Renal cortical epithelial cell (primary cell): ENCODE measurements at places on chromosomes 11 and 22.

GRCh38 chr11:100419518-100419917 is 267.6 kb upstream of the ARHGAP42 start:
- DNase-seq: no peak

GRCh38 chr11:64892838-64893193 is 14.4 kb upstream of the EHD1 start:
- no peak for DNase-seq

- peak; percentile 45 for DNase-seq
Measured at GRCh38 chr11:66068154-66068821, 1.8 kb upstream of the PACS1 start.

GRCh38 chr11:120017582-120018150 is 120.2 kb downstream of the TRIM29 start:
- DNase-seq: no peak

GRCh38 chr11:72331761-72332160 is 87.8 kb upstream of the PHOX2A start:
- no peak for DNase-seq

- DNase-seq: no peak
Measured at GRCh38 chr11:113705871-113706655, at the start of gene TMPRSS5. Gene TMPRSS5 (minus strand): TSS chr11:113706308. CDS start chr11:113706224, 84 bp downstream.

GRCh38 chr11:94635072-94635471 is 67.9 kb downstream of the PIWIL4 start:
- no peak for DNase-seq

DNA sequence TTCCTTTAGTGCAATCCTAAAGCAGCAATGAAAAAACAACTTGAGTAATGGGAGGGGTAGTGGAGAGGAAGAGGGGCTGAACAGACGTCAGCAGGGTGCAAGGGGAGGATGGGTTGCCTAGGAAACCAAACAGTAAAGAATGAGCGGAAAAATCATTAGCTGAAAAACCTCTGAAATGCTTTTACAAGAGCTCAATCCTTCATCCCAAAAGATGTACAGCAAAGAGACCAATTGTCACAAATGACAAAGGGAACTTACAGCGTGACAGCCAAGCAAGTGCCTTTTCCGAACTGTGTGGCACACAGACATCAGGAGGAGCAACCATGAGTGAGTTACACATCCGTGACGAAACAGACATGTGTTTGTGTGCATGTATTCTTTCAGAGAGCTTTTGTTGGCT is 104.6 kb downstream of the SIK3 start:
- DNase-seq: no peak

GRCh38 chr22:45192701-45193187 is 29.0 kb downstream of the NUP50 start:
- no peak for DNase-seq

- no peak for DNase-seq
Measured at GRCh38 chr11:128476729-128477128, 110.6 kb downstream of the ETS1 start.

DNA sequence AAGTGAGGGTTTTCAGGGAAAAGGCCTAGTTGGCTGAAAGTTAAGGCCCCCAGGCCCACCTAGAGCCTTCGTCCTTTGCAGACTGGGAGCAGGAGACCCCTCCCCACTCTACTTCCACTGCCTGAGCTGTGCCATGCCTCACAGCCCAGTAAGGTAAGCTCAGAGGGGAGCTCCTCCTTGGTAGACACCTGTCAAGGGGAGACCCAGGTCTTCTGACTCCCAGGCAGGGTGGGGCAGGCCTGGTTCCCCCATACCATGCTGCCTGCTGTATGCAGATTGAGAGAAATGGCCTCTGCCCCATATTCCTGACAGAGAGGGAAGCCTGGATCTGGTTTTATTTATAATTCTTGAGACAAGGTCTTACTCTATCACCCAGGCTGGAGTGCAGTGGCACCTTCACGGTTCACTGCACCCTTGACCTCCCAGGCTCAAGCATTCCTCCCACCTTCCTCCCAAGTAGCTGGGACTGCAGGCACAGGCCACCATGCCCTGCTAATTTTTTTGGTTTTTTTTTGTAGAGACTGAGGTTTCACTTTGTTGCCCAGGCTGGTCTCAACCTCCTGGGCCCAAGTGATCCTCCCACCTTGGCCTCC is 697 bp downstream of the RAB36 start:
- DNase-seq: no peak

DNA sequence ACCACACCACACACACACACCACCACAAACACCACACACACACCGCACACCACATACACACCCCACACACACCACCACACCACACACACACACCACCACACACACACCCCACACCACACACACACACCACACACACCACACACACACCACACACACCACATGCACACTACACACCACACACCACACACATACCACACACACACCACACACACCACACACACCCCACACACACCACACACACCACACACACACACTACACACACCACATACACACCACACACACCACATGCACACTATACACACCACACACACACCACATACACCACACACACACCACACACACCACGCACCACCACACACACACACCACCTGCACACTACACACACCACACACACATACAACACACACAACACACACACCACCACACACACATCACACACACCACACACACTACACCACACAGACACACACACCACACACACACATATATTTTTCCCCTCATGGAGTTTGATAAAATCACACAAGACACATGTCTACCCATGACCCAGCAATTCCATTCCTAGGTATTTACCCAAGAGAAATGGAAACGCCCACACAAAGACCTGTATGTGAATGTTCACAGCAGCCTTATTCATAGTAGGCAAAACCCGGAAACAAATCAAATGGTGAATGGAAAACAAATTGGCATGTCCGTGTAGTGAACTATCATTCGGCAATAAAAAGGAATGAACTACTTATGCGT is 14.3 kb downstream of the CD5 start:
- DNase-seq: no peak

GRCh38 chr22:47571616-47572015 is 809.2 kb downstream of the TBC1D22A start:
- DNase-seq: no peak

DNA sequence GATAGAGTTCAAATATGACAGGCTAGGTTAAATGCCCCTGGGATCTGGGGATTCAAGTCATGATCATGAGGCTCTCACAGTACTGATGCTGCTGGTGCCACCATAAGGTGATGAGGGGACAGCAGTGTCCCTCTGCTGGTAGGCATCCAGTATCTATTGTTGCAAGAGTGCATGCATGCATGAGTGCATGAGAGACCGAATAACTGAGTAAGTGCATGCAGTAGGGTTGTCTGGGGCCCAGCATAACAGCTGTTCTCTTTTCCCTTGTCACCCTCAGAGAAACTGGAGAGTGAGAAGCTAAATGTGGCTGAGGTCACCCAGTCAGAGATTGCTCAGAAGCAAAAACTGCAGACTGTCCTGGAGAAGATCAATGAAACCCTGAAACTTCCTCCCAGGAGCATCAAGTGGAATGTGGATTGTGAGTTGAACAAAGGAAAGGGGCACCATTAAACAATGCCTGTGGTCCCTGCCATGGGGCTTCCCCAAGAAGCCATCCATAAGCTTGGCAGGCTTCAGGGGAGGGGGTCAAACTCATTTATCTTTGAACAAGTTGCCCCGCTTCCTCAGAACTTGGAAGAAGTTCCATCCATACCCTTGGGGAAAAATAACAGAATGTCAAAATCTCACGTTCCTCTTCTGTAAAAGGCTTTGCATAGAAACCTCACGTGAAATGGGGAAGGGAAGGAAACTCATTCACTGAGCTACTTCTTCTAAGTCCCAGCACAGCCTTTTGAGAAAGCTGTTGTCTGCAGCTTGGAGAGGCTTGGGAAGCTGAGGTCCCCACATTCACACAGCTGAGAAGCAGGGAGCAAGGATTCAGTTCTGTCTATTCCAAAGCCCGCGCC is 119.0 kb downstream of the PARVA start:
- no peak for DNase-seq

GRCh38 chr22:50474710-50475651 is at the start of gene SBF1:
Gene SBF1 (minus strand): TSS chr22:50475035. CDS start chr22:50474840, 195 bp downstream.
- DNase-seq: peak; percentile 67

GRCh38 chr11:93895106-93895862 is 44.9 kb upstream of the VSTM5 start:
- DNase-seq: peak; percentile 73

DNA sequence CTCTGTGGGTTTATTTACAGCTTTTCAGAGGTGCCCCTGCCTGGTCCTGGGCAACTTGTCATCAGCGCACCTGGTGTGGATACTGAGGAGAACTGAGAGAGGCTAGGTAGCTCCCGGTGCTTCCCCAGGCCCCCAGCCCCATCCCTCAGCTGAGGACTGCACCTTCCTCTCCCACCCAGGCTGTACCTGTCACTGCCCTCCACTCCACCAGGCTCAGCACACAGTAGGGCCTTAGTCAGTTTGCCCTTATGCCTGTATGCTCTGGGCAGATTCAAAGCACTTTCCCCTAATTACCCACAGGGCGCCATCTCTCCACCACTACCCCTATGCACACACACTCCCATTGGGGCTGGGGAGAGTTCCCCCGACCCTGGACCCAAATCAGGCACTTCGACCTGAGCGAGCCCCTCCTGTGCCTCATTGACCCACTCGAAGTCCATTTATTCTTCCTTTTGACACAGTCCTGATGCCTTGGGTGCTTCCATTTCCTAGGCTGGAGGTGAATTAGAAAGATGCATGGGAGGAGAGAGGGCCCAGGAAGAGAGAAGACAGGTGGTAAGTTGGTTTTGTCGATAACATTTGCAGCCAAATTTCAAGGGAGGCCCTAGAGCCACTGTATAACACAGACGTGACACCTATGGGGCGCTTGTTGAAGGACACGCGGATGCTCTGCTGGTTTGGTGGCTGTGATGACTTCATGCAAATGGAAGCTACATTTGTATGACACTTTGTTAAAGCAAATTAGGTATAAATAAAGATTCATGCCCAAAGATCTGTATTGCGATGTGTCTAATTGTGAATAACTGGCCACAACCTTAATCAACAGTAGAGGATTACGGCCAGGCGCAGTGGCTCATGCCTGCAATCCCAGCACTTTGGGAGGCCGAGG is 13.8 kb upstream of the PICK1 start:
- DNase-seq: no peak

- DNase-seq: no peak
Measured at GRCh38 chr22:47169801-47170140, 407.3 kb downstream of the TBC1D22A start.

DNA sequence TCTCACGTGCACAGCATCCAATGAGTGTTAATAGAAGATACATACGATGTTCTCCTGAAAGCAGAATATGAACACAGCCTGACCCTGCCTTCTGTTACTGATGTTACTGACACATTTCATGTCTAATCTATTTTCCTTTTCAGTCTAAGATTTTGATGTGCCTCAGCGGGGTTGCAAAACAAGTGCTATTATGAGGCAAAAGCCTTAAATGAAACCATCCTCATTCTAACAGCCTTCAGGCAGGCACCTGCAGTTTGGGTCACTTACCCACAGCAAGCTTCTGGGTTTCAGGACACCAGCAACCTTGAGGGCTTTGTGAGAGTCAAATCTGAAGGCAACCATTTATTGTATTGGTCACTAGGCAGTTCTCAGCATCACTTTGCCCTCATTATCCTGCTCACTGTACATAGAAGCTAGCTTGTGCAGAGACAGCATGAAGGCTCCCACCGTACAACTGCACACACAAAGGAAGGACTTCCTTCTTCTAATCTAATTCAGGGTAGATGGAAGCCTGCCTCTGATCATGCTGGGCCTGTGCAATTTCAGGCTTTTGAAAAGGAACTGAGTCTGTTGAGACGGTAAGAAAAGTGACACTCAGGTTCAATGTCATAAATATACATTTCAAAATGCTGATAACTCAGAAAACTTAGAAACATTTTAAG is 183.2 kb upstream of the PITPNB start:
- DNase-seq: no peak

- DNase-seq: peak; percentile 38
Measured at GRCh38 chr22:37552524-37553163, 7.6 kb upstream of the CDC42EP1 start.

DNA sequence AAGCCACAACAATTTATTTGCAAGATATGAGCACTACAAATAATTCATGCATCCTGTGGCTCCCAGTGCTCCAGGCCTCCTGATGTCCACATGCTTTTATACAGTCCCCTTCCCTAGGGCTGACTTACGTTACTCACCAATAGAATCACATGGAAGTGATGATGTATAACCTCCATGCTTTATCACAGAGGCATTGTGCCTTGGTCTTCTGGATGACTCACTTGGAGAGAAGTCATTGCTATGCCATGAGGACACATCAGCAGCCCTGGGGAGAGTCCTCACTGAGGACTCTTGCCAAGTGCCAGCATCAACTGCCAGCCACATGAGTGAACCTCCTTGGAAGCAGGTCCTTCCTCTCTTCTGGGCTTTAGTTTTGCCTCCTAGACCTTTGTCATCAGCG is 22.0 kb upstream of the IGSF9B start:
- no peak for DNase-seq

DNA sequence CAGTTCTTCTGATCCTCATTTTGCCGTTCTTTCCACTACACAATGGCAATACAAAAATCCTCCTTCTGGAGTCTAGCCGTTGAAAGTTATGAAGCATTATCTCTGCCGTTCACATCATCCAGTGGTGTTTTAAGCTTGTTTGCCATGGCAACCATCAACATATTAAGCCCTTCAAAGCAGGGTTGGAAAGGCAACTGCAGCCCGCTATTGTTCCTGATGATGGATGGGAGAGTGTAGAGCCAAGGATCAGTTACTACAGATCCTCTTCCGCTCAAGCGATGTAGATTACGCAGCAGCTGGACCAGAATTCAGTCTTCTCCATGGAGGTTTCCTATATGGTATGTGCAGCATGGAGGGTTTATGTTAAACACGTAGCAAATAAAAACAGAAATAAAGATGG is 352.7 kb downstream of the NTM start:
- DNase-seq: no peak

GRCh38 chr11:3115321-3115720 is 49.8 kb downstream of the OSBPL5 start:
- peak; percentile 41 for DNase-seq

DNA sequence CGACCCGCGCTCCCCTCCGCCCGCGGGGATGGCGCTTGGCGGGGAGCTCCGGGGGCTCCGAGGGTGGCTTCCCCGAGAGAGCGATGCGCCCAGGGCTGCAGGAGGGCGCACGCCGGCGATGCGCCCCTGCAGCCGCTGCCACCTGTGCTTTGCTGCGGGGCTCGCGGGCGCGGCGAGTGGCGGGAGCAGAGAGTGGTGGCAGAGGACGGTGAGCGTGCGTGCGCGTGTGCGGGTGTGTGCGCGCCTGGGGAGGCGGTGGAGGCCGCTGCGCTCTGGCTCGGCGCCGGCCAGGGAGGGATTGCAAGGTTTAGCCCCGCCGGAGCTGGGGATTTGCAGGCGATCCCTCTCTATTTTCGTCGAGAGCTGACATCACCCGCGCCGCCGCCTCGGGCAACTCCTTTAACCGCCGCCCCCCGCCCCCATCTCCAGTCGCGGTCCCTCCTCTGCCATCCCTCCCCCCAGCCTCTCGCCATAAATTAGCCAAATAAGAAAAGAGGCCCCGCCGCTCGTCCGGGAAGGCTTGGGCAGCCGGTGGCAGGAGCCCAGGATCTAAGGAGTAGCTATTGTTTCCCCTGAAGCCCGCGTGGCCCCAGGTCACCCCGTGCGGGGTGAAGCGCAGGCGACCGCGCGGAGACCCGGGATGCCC is at the start of gene SLC1A2:
SLC1A2 (minus strand) TSS at position 375 of the 646 bp plus-strand sequence. CDS start 592 bp downstream, outside the sequence.
- no peak for DNase-seq

- peak; percentile 63 for DNase-seq
Measured at GRCh38 chr11:117070016-117070415, 28.2 kb downstream of the SIK3 start.

- DNase-seq: no peak
Measured at GRCh38 chr11:119441898-119442243, 18.9 kb upstream of the THY1 start.
